Posterior vena cava (tissue), 2 donors: ENCODE measurements at places on chromosomes 3 and 15. TPM values are rescaled to one million over a fixed set of nuclear protein-coding genes. Genes with fewer than 3 reads are reported as not detected.

Gene RBP2
- not detected for total RNA-seq

Gene SYNPR
- total RNA-seq, result not detected

Gene SLC2A2
- total RNA-seq, result not detected

Gene CPNE9
- total RNA-seq, result not detected

Gene CHRM5
- not detected for total RNA-seq

Gene GUCA1C
- total RNA-seq, result not detected

Gene GPR62
- not detected for total RNA-seq
